Aorta (tissue), 5 donors: ENCODE measurements at places on chromosomes 3 and 15. TPM values are rescaled to one million over a fixed set of nuclear protein-coding genes. Genes with fewer than 3 reads are reported as not detected.

- no peak for DNase-seq
Measured at GRCh38 chr3:125045194-125045593, 10.6 kb downstream of the HEG1 start.

DNA sequence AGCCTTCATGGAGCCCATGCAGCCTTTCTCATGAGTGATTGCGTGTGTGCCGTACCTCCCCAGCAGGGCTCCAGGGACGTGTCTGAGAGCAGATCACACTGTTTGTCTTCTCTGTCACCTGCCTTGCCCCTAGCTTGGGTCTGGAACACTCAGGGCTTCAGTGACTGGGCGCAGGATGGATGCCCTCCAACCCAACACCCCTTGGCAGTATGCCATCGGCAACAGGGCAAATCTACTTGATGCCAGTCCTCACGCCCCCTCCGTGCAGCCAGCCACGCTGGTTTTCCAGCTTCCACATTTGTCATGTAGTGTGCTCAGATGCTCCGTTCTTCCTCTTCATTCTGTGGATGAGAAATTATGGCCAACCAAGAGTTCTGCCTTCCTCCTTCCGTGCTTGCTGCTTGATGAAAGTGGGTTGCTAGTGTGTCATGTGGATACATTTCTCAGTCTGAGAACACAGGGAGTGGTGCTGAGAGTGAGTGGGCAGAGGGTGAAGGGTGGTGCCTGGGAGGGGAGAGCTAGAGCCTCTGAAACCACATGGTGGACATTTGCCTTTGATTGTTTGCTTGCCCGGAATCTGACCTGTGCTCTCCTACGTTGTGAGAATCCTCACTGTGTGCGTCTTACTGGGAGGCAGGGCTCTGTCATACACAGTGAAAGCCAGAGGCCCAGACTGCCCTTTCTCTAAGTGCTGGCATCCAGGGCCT is 97.2 kb downstream of the FAM43A start:
- no peak for DNase-seq

GRCh38 chr3:112639455-112640225 is 1.3 kb downstream of the CCDC80 start:
- DNase-seq = no peak

DNA sequence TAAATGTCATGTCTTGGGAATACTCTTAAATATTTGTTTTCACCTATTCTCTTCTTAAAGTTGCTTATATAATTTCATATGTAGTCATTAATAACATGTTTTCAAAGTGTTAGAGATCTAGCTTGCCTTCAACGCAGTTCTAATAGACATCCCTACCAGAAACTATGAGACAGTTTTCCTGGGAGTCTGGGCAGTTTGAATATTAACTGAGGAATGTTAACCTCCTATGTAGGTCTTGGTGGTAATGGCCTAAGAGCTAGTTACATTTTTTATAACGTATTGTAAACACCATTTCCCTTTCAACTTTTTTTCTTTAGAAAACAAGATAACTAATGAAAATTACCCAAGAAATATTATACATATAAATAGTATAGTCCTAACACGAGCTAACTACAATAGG is 328.2 kb downstream of the TIGIT start:
- DNase-seq = no peak

DNA sequence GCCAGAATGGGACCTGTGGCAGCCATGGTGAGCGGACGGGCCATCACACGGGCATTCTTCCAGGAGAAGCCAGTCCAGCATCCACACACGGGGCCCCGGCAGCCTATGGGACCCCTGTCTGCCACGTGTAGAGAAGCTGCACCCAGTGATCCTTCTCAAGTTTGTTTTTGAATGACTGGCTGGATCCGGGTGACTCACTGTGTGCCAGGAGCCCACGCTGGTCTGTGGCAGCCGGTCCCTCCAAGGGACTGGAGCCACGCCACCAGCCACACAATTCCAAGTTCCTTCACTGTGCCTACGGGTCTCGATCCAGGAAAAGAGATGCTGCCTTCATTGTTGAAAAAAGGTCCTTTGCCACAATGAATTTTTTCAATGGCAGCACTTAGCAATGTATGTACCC is 58.1 kb downstream of the ATP10A start:
- peak; percentile 88 for DNase-seq

DNA sequence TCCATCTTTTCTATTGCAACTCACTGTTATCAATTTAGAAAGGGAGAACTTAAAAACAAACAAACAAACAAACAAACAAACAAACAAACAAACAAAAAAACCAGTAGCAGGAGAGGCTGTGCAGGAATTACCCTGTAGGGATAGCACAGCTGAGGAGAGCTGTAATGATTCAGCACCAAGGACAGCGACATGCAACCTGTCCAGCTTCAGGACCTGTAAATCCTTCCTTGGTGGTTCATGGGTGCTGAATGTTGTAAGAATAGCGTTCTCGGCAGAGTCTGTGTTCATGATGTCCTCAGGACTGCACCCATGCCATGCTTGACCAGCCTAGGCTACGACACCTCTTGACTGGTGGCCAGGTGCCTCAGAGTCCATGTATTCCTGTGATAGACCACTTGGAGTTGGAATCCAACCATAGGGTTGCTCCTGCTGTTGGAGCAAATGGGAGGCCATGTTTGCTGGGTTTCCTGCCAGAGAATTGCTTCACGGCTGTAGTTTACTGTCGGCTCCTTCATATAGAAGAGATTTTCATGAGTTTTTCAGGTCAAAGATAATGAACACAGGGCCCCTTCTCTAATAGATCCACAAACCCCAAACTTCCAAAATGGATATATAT is 65.9 kb downstream of the CACNA2D3 start:
- DNase-seq = no peak

GRCh38 chr15:55106155-55106554 is 90.6 kb downstream of the RSL24D1 start:
- no peak for DNase-seq

GRCh38 chr15:56732886-56733135 is 498 bp downstream of the ZNF280D start:
- DNase-seq = no peak

POLQ gene
- total RNA-seq = 0.23 TPM
